ENCODE measurements at places on chromosomes 7 and 10.

- no peak for DNase-seq
Measured at GRCh38 chr10:44464503-44464902, 79.6 kb upstream of the CXCL12 start.

- peak; percentile 97 for DNase-seq
Measured at GRCh38 chr7:117269417-117269816, 53.4 kb downstream of the WNT2 start.

DNA sequence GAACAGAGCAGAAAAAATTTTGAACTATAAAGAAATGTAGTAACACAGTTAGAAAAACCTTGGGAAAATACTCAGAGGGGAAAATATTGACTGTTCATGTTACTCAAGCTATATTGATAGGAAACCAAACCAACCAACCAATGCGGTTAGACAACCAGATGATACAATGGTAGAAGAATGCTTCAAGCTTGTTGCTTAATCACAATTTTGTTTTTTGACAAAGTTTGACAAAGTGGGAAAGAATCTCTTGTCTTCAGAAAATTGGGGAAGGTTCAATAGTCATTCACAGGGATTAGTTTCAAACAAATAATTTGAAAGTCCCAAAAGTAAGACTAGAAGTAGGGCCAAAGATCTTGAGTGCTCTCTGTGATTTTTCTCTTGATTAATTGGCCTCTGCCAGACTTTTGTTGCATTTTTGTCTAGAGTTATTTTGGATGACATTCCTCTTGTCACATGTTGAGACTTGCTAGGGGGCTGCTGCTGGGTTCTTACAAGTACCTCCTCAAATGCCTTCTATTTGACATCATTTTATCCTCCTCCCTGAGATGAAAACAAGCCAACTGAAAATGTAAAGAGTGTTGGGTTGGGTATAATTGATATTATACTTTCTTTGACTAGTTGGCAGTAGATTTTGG lies 233.1 kb upstream of the PHYHIPL start:
- peak; percentile 63 for DNase-seq

DNA sequence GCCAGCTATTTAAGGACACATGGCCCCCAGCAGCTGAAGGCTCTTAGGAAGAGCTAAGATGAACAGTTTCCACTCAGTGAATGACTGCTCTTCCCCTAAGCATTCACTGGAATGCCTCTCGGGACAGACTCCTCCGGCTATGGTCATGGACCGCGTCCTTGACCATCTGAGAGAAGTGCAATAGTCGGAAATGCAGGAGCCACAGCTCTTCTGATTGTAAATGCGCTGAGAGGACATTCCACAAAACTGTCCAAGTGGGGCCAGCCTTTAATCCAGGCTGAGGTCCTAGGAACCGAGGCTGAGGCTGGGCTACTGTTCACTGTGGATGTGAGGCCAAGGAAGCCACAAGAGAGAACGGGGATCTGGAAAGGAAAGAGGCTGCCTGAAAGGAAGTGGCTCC lies 162.0 kb upstream of the TMEM72 start:
- DNase-seq: no peak

- DNase-seq: peak; percentile 63
Measured at GRCh38 chr7:116495736-116496135, 3.8 kb upstream of the CAV2 start.

DNA sequence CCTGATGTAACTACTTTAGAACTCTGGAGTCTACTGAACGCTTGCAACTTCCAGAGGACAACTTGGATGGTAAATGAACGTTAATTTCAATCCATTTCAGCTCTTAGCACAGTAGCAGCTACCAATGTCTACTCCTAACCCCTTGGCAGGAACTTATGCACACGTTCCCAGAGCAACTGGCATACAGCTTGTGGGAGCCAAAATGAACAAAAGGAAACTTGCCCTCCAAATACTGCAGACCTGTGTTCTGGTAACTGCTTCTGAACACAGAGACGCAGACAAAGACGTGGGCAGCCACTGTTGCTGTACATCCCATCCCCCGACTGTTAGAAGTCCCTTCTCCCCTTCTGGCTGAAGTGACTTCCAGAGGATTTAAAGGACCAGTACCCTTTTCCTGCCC lies 61.3 kb downstream of the XPNPEP1 start:
- DNase-seq: no peak

GRCh38 chr7:139914306-139915267 lies 85.5 kb downstream of the TBXAS1 start:
- DNase-seq: peak; percentile 58

DNA sequence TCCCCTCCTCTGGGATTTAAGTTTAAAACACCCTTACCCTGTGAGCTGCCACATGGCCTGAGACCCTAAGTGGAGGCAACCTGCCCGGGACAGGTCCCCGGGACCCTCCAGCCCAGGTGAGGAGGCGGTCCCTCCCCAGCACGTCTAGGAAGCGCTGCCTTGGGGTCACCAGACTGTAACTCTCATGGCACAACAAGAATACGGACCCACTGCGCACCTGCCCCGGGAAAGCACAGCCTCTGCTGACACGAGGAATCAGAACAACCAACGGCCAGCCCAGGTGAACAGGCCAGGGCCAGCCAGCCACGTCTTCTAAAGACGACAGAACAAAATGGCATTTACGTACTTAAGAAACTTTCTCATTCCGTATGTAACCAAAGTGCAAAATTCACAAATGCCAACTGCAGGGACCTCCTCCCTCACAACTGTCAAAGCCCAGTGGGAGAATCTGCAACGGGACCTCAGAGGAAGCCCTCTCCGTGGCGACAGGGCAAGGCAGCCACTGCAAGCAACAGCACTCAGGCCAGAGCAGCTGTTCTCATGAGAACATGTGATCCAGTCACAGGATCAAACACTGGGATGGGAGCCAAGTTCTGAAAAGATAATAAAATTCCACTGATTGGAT lies 208.4 kb downstream of the DIP2C start:
- DNase-seq: no peak

- DNase-seq: peak; percentile 60
Measured at GRCh38 chr10:122276611-122277208, 5.6 kb downstream of the BTBD16 start.

- DNase-seq: peak; percentile 34
Measured at GRCh38 chr10:118495499-118495898, 99.9 kb downstream of the PRLHR start.

GRCh38 chr10:85648279-85648754 lies 718.3 kb downstream of the GRID1 start:
- no peak for DNase-seq

- no peak for DNase-seq
Measured at GRCh38 chr7:108565987-108566386, 3.5 kb downstream of the THAP5 start.
